ENCODE measurements at places on chromosomes 13 and 19.

- no peak for DNase-seq
Observed at GRCh38 chr19:50573741-50574461, 5.7 kb upstream of the LRRC4B start.

GRCh38 chr13:113854238-113855011 is 9.5 kb downstream of the GAS6 start:
- peak; percentile 73 for DNase-seq

- DNase-seq, result no peak
Observed at GRCh38 chr19:35742121-35742724, at the start of gene IGFLR1. TSS of gene IGFLR1 (minus strand) at chr19:35742452. CDS start at chr19:35741180, 1,272 bp downstream.

GRCh38 chr13:42594481-42595252 is 20.7 kb downstream of the TNFSF11 start:
- peak; percentile 74 for DNase-seq

DNA sequence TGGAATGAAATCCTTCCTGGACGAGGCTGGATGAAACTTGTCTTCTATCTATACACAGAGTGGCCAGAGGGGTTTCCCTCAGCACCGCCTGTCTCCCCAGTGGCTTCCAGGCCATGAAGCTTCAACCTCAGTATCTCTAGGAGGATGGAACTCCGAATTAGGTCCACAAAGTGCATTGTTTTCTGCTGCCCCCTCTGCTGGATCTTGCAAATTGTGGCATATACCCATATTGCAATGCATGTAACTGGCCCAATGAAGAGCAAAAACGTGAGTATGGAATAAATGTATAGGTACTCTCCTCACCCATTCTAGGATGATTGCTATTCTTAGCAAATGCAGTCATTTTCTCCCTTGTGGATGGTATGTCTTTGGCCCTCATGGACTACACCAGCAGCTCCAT is 14.7 kb upstream of the LILRB4 start:
- no peak for DNase-seq
